ENCODE measurements at places on chromosomes 16 and 17.

GRCh38 chr17:79152110-79152509 is 77.5 kb downstream of the ENGASE start:
- DNase-seq: no peak

GRCh38 chr16:68432701-68433100 is 15.6 kb downstream of the SMPD3 start:
- DNase-seq: no peak

DNA sequence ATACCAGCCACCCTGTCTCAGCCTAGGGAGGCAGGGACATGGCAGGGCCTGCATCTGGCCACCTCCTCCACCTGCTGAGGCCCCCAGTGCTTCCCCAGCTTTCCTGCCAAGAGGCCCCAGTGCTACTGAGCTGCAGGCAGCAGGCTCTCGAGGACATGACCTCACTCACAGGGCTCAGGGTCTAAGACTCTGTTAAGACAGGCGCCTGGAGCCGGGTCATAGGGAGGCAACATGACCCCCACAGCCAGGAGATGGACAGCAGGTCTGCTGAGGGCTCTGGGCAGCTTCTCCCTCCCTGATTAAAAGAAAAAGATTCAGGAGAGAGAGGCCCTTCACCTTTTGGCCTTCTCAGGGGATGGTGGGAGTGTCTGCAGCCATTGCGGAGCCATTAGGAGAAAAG is 23.2 kb upstream of the FASN start:
- no peak for DNase-seq

DNA sequence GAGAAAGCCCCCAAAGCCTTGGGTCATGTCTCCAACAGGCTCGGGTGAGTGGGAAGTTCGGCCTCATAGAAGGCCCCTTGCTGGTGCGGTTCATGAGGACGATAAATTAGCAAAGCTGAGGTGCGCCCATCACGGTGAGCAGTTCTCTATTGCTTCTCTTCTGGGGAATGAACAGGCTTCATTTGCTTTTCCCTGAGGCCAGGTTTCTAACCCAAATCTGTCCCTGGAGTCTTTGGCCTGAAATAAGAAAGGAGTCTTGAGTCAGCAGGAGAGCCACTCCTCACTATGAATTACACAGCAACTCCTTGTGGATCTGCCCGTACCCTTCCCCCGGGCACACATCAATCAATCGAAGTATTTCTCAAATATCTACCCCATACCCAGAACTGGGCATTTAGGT is 94.6 kb downstream of the YPEL2 start:
- DNase-seq: no peak

DNA sequence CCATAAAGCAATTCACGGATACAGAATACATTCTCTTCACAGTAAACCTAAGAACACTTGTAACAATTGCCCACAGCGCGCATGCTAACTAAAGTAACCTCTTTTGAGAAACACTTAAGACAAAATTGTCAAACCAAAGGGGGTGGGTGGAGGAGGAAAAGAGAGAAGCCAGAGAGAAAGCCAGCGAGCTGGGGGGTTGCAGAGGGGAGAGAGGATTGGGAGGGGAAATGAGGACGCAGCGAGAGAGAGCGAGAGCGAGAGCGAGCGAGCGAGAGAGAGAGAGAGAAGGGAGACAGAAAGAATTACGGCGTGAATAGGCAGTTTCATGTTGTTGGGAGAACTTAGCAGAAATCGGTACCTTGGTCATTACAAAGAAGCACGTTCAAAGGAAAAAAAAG is 1.6 kb upstream of the HOXB7 start:
- DNase-seq: no peak

- no peak for DNase-seq
Observed at GRCh38 chr17:44351961-44352827, 7.1 kb downstream of the GRN start.

DNA sequence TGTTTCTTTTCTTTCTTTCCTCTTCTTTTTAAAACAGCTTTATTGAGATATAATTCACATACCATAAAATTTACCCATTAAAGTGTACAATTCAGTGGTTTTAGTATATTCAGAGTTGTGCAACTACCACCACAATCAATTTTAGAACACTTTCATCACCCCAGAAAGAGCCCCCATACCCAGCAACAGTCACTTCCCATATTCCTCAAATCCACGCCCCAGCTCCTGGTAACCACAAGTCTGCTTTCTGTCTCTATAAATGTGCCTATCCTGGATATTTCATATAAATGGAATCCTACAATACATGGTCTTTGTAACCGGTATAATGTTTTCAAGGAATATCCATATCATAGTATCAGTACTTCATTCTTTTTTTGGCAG is 19.4 kb downstream of the RARA start:
- DNase-seq: no peak

Data from NCI-H2081 treated with DMSO at 0.1 percent for 48 hours (cell line).